Stimulated activated CD4-positive, alpha-beta T cell treated with anti-CD3 and anti-CD28 coated beads, Interleukin-4, amount 100 ng/mL, for 24 hours (primary cell): ENCODE measurements at places on chromosomes 7 and 10.

DNA sequence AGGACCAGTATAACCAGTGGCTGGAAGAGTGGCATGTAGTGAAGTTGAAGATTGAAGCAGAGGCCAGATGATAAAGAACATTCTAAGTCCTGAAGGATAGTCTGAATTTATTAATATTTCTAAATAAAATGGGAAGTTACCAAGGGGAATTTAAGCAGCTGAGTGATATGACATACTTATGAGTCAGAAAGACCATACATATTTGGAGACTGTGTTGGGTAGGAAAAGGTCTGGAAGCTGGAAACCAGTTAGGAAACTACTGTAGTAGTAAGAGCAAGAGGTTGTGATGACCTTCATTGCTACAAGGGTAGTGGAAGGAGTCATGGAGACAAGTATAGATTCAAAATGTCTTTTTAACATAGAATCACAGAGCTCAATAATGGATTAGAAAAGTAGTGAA lies 752.3 kb downstream of the SUGCT start:
- no peak for DNase-seq

GRCh38 chr10:119501690-119502089 lies 40.8 kb downstream of the RGS10 start:
- DNase-seq = peak; percentile 27

- DNase-seq = no peak
Measured at GRCh38 chr10:326894-327635, 191.8 kb downstream of the ZMYND11 start.

DNA sequence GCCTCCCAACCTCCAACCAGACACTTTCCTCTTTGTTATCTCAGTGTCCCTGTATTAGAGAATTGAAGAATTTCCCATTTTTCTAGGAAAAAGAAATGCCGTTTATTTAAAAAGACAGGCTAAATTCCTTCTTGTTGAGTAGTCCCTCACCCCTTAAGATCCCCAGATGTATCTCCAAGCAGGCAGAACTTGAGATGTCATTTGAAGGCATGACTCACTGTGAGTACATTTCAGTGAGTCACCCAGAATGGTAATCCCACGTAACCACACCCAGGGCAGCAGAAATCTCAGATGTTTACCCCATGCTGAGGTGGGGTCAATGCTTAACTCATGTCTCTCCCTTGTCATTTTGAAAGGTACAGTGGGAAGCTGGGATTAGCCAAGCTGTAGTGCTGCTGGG lies 4.4 kb downstream of the ZNF655 start:
- DNase-seq = peak; percentile 64

DNA sequence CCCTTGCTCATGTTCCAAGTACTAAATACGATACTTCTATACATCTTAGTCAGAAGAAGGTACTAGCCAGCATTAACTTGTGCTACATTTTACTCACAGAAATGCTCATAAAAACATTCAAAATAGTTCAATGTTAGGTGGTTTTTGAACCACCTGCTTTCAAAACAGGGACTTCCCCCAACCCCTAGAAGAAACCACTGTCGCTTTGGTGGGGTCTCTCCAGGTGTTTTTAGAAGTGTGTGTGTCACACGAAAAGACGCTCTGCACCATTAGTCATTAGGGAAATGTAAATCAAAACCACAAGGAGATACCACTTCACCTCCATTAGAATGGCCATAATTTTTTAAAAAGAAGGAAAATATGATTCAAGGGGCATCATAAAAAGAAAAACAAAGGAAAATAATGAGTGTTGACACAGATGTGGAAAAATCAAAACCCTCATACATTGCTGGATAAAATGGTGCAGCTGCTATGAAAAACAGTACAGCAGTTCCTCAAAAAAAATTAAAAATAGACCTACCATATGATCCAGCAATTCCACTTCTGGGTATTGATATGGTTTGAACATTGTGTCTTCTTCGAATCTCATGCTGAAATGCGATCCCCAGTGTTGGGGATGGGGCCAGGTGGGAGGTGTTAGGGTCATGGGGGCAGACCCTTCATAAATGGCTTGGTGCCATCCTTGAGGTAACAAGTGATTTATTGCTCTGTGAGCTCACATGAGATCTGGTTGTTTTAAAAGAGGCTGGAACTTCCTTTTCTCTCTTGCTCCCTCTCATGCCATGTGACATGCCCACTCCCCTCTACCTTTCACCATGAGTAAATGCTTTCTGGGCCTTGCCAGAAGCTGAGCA lies 74.2 kb downstream of the MALSU1 start:
- DNase-seq = peak; percentile 78

GRCh38 chr7:50204581-50204980 lies 99.9 kb upstream of the IKZF1 start:
- DNase-seq = no peak

DNA sequence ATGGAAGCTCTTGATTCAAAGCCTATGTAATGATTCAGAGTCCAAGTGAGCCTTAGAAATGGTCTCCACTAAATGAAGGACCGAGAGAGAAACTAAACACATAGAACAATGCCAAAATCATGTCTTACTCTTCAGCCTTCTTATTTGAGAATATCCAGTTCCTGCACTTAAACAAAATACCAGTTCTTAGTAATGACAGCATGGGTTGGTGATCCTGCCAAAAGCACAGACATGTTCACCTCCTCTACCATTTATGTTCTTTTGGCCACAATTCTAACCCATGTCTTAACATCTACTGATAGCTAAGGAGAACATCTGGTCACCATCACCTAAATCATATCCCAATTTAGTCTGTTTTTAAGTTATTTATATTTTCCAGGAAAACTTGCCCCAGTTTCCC lies 239.6 kb upstream of the PTN start:
- no peak for DNase-seq

- DNase-seq = no peak
Measured at GRCh38 chr7:48249166-48249565, 77.9 kb downstream of the ABCA13 start.

DNA sequence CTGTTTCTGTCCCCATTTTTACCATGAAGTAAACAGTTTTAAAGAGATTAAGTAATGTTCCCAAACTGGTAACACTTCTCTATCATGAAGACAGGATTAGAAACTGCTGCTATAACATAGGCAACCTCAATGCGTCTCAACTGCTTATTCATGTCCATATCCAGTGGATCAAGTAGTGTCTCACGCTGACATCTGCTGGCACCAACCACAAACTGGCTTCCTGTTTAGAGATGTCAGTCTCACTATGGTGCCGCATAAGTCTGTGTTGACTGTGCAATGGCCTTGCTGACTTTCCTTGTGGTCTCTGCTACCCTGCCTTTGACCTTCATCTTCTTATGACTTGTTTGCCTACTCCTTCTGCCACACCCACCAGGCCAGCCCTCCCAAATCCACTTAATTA lies 369.6 kb upstream of the DPP6 start:
- no peak for DNase-seq

DNA sequence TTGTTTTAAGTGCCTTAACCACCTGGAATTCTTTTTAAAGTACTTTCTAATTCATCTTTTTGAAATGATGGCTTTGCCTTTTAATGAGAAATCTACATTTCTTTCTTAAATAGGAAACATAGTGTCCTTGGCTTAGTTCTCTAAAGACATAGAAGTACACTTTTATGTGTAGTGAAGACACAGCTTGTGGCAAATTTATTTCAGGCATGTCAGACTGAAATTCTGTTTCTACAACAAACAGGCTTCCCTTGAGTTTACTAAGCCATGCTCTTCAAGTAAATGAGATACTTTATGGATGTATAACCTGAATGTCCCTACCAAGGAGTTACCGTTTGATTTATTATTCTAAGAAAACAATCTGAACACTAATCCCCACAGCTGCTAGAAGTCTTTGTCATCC lies 136.9 kb upstream of the MAGI2 start:
- DNase-seq = no peak

DNA sequence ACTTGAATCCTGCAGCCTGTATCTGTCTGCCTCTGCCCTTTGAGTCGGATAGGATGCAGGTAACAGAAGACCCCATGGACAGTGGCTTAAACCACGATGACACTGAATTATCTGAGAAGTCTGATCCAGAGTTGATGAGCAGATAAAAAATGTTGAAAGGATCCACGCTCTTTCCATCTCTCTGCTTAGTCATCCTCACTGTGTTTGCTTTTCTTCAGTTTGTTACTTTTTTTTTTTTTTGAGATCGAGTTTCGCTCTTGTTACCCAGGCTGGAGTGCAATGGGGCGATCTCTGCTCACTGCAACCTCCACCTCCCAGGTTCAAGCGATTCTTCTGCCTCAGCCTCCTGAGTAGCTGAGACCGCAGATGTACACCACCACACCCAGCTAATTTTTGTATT lies 36.9 kb upstream of the GOLGA7B start:
- DNase-seq = no peak

- no peak for DNase-seq
Measured at GRCh38 chr10:128898133-128898915, 568.7 kb upstream of the MGMT start.

DNA sequence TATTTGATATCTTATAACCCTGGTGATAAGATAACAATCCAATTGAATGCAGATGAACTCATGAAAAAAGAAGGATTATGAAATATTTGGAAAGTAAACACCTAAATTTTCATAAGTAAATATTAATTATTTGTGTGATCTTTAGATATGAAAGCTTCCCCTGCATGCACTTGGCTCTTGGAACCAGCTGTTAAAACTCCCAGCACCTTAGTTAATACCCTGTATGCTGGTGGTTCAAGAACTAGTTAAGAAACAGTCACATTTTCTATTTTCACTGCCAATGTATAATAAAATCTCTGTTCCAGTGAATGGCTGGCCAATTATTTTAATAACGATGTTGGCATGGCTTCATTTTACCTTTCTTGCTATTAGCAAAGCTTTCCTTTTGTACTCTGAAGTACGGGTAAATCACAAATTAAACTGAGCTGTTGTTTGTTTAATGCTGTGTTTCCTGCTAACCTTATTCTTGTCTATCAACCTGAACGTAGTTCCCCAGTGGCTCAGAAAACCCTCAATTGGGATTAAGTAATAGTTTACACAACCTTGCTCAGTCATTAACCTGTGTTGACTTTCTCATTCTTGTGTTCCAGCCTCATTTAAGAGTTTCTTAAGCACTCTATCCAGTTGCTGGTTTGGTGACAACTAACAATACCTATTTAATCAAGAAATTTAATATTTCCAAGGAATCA lies 38.9 kb downstream of the MET start:
- DNase-seq = no peak

DNA sequence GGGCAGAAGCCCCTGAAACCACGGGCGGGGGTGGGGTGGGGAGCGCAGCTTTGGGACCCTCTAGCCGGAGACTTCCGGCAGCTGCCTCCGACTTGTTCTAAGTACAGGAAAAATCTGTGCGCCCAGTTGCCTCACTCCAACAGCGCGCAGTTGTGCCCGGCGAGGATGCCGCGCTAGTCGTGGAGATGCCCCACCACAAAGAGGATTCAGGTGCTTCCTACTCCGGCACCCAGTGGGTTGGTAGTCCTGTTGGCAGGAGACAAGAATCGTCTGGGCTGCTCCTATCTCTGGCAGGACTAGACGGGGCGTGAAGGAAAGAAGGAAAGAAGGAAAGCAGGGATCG lies 465 bp upstream of the NPY start:
- no peak for DNase-seq

- no peak for DNase-seq
Measured at GRCh38 chr10:102767428-102768160, 23.8 kb downstream of the WBP1L start.

DNA sequence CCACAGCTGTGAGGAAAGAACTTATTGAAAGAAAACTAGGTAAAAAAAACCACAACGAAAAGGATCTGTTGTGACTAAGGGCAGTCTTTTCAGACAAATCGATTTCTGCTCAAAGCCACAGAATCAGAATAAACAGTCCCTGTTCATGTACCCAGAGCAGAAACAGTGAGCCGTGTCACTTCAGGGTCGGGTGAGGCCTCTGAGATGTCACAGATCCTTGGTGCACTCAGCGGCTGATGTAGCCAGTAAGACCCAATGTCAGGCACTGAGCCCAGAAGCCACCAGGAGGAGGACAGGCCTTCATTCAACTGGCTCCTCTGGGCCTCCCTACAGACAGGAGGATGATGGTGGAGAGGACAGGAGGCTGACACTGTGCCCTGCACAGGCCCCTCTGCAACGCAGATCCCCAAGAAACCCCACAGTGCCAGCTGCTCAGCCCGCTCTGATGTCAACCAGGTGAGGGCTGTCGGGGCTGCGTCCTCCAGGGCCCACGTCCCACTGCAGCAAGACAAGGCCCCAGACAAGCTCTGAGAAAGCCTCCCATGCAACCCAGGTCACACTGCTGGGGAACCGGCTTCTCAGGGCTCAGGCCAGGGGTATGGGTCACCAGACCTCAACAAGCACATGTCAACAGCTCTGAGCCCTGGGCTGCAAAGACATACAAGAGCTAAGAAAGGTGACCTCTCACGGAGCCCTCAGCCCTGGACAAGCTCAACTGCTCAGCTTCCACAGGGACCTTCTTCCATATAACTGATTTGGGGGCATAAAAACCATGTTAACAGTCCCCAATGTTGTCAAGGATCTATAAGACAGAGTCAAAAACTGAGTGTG lies 190.6 kb downstream of the PARD3 start:
- no peak for DNase-seq

GRCh38 chr10:28190196-28190595 lies 112.7 kb downstream of the MPP7 start:
- DNase-seq = no peak
